ENCODE measurements at places on chromosomes 16 and 17. TPM values are rescaled to one million over a fixed set of nuclear protein-coding genes. Genes with fewer than 3 reads are reported as not detected.

DNA sequence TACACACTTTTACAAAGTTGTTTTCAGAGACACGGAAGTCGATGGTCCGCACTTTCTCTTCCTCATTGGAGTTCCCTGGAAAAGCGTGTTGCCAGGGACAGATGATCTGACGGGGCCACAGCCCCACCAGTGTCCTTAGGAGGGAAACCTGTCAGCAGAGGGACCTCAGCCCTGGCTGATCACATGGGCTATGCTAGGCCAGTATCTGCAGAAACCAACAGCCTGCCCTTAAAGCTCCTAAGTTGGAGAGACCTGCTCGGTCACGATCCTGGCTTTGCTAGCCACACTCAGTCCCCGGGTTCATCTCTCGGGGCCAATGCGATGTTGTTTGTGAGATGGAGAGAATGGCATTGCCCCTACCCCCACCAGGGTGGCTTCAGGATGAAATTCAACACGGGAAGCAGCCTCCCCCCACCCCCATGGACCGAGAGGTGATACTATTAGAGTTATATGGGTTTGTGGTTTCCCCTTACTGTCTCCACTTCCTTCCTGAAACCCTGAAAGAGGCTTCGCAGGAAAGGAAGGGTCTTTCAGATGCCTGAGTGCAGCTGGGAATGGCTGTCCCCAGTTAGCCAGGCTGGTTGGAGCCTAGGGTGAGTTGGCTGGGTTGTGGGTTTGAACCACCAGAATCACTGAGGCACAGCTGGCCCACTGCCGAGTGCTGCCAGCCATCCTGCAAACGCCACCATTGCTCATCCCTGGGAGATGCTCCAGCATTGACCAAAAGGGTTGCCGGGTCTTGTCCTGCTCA is 16.6 kb downstream of the RMI2 start:
- no peak for DNase-seq

The TBC1D3C gene
- 3.8 TPM for polyA plus RNA-seq

The FSCN2 gene
- 0.09 TPM for polyA plus RNA-seq

- no peak for DNase-seq
Observed at GRCh38 chr17:80474231-80474960, 2.0 kb downstream of the NPTX1 start.

GRCh38 chr17:28492352-28493310 is 13.5 kb upstream of the FOXN1 start:
- no peak for DNase-seq

The TMC8 gene
- polyA plus RNA-seq = 7.8 TPM

DNA sequence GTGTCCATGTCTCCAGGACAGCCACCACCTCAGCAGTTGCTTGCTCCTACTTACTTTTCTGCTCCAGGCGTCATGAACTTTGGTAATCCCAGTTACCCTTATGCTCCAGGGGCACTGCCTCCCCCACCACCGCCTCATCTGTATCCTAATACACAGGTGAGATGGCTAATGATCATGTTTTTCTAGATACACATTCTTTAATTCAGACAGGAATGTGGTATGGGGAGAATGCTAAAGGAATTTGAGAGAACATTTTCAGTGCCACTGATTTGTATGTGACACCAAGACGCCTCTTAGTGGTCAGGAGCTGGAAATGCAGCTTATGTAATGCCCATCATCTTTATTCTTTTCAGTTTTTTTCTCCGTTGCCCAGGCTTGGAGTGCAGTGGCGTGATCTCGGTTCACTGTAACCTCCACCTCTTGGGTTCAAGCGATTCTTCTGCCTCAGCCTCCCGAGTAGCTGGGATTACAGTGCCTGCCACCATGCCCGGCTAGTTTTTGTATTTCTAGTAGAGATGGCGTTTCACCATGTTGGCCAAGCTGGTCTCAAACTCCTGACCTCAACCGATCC is 8.9 kb upstream of the RAPGEFL1 start:
- DNase-seq = peak; percentile 77

The IGF2BP1 gene
- polyA plus RNA-seq = 29.7 TPM
